ENCODE measurements at places on chromosomes 4 and X.

GRCh38 chr4:118389721-118390120 is 36.9 kb upstream of the PRSS12 start:
- no peak for DNase-seq

DNA sequence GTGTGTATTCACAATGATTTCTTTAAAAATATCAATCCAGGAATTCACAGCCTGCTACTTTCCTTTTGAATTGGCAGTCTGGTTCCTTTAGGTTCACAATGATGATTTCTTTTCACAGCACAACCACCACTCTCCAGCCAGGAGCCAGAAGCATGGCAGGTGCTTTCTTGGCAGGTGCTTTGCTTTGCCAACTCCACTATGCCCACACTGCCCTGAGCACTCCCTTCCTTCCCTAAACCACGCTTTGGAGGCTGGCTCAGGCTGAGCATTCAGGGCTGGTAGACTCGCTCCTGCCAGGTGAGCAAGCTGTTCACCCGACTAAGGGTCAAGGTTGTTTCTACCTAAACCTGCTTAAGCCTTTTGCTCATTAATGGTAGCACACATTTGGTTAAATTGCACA is 184.5 kb downstream of the SH3KBP1 start:
- no peak for DNase-seq

DNA sequence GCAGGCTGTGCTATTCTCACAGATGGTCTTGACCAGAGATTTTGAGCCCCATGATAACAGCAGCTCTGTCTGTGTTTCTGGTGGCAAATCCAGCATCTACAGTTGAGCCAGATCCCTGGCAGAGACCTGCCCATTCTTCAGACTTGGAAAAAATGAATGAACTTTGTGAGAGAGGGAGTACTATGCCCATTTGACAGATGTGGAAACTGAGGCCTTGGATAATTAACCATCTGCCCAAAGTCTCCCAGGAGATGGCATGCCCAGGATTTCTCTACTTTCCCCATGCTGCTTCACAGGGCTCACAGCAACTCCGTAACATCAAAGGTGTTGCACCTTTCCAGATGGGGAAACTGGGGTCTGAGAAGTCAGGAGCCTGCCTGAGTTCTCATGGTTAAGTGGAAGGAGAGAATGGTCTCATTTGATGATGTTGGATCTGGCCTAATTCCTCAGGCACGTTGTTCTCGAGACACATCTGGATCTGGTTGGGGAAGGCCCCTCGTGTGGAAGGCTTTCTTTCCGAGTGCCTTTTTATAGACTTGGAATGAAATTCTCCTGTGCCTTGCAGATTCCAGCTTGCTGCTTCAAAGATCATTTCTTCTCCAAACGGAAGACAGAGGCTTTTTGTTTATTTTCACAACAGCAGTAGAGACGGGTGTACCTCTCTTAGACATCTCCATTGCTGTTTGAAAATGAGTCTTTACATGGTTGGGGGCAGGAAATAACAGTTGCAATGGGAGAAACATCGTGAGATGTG is 73.3 kb upstream of the STX18 start:
- DNase-seq: no peak

DNA sequence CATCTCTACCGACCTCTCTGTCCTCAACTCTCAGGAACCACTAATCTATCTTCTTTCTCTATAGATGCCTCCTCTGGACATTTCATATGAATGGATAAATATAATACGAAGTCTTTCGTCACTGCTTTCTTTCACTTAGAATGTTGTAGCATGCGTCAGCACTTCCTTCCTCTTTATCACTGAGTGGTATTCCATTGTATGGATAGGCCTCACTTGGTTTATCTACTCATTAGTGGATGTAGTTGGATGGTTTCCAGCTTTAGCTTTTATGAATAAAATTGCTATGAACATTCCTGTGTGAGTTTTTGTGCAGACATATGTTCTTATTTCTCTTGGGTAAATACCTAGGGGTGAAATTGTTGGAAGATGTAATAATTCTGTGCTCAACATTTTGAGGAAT is 528.2 kb upstream of the FAT1 start:
- no peak for DNase-seq

DNA sequence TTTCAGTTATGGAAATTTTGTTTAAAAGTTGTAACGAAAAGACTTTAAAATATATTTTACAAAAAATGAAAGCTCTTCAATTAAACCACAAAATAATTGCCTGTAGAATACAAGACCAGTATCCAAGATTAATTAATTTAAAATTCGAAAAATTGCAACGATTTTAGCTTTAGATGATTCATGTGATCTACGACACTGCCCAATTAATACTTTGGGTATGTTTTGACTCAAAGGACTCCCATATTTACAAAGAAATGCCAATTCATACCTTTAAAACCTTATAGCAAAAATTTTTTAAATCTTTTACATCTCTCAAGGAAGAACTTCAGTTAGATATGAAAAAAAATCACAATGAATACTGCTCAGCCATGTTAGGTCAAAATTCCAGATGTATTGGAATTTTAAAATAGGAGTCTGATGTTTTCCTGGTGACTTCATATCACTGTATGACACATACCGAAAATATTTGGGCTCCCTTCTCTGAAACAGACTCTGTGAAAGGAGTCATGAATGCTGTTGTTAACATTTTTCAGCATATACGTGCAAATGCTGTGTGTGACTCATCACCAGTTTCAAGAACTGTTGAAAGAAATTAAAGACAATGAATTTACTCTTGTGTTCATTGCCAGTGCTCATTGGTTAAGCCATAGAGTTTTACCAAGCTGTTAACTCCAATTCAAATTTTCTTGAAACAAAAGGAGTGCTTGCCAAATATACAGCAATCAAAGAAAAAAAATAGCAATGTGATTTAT is 13.8 kb upstream of the SMS start:
- DNase-seq: no peak

GRCh38 chr4:154466336-154466735 is 25.3 kb downstream of the DCHS2 start:
- no peak for DNase-seq

DNA sequence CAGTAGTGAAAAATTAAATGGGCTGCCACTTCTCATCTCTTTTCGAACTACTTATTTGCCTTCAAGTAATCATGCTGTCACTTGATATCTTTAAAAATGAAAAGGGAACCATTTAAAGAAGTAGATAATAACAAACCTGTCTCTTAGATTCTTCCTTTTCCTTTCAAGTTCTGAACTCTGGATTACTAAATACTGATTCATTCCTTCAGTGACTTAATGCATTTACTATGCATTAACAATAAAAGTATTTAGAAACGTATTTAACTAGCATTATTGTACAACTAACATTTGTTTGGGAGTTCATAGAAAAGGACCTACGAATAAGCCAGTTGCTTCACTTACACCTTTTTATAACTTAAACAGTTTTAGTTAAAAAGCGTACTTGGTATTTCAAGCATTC is 61.1 kb upstream of the RAB33B start:
- DNase-seq: no peak

GRCh38 chr4:73021634-73022033 is 47.9 kb downstream of the COX18 start:
- no peak for DNase-seq

Measured in natural killer cell treated with Interleukin-12 subunit alpha and Interleukin-12 subunit beta and Interleukin-15 and Interleukin-18, amount 100 ng/mL, for 72 hours (primary cell).